ENCODE measurements at places on chromosomes 5 and 9.
A peak's percentile ranks its signal among the peaks of the same experiment; 100 is the strongest.

GRCh38 chr5:7325975-7326913, 69.7 kb upstream of the ADCY2 start:
- no peak for DNase-seq

- DNase-seq, result no peak
Measured at GRCh38 chr9:109297899-109298298, 23.0 kb downstream of the EPB41L4B start.

DNA sequence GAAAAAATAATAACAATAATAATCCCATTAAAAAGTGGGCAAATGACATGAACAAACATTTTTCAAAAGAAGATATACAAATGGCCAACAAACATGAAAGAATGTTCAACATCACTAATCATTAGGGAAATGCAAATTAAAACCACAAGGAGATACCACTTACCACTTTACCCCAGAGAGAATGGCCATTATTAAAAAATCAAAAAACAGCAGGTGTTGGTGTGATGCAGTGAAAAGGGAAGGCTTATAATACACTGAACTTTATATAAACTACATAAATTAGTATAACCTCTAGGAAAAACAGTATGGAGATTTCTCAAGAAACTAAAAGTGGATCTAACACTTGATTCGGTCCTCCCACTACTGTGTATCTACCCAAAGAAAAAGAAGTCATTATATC, 81.9 kb downstream of the DROSHA start:
- DNase-seq, result no peak

DNA sequence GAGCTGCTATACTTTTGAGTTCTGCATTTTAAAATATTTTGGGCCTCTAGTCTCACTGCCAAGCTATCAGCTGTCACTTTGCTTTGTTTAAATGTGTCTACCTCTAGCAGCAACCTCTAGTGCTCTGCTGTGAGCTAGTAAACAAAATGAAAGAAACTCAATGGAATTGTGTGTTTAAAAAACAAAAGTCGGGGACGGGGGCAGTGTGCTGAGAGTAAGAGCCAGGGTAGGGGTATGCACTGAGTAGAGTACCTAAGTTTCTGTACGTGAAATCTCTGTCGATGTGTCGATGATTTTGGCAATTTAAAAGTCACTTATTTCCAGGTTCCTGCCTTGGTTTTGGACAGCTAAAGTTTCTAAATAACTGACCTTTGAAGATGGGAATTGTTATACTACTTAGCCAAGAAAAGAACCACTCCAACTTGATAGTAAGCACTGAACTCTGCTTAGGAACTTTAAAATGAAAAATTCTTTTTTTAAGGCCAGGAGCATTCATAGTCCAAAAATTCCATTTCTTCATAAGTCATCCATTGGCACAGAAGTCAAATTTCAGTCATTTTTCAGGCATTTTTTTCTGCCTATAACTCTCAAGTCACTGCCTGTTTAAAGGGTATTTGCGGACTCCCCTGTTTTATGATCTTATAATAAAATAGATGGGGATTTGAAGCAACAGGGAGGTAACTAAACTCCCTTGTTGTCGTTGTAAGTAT, 111.5 kb downstream of the SAXO1 start:
- no peak for DNase-seq

DNA sequence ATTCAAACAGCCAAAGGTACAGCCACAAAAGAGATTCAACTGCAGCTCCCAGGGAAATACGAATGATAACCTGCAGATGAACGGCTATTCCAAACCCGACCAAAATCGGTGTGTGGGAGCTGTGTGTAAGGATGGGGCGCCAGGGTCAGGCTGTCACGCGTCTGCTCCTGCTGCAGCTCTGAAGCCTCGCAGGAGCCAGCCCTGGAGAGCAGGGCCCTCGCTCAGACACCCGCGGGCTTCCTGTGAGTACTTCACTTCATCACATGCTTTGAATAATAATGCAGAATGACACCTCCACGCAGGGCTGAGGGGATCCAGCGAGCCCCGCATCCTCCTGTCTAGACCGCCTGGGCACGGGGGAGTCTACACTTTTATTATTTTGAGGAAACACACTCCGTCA, 307.5 kb upstream of the IRX2 start:
- DNase-seq, result no peak

- no peak for DNase-seq
Measured at GRCh38 chr5:116528519-116529234, 45.9 kb downstream of the SEMA6A start.

GRCh38 chr9:69104830-69105527, 69.1 kb upstream of the TJP2 start:
- no peak for DNase-seq

DNA sequence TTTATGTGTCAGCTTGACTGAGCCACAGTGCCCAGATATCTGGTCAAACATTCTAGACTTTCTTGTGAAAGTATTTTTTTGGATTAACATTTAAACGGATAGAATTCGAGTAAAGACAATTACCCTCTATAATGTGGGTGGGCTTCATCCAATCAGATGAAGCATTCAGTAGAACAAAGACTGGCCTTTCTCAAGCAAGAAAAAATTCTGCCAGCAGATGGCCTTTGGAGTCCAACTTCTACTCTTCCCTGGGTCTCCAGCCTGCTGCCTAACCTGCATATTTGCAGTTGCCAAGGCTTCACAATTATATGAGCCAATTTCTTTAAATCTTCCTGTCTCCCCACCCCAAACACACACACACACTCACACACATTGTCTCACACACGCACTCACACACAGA, 86.4 kb downstream of the MED10 start:
- DNase-seq, result no peak

DNA sequence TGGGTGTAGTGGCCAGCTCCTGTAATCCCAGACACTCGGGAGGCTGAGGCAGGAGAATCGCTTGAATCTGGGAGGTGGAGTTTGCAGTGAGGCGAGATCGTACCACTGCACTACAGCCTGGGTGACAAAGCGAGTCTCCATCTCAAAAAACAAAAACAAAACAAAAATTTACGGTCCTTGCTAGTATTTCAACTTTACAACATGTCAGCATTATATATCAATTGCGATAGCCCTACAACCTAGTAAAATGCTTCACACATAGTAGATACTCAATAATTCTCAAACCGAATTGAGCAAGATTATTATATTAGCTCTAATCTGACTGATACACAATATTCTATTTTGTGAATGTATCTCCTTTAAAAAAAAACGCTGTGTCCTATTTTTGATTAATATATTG, 1411.0 kb upstream of the WWC1 start:
- DNase-seq, result no peak

DNA sequence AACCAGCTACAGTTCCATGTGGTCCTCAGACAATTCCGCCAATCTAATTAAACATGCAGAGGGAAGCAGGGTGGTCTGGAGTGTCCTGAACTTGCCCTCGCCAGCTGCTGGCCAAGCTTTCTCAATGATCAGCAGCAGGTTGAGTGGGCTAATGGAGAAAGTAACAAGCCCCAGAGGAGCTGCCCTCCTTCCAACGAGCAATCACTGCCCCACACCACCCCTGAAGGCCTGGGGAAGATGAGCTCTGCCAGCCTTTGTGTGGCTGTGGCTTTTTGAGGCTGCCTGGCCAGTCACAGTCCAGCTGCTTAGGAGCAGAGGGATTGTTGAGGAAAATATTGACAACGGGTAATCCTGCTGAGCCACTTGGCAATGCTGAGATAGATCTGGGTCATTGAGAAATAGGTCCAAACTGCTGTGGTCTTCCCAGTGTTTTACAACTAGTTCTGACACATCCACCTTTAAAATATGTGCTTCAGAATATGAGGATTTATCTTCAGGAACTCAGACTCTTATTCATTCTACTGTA, 107.3 kb downstream of the CD180 start:
- no peak for DNase-seq

DNA sequence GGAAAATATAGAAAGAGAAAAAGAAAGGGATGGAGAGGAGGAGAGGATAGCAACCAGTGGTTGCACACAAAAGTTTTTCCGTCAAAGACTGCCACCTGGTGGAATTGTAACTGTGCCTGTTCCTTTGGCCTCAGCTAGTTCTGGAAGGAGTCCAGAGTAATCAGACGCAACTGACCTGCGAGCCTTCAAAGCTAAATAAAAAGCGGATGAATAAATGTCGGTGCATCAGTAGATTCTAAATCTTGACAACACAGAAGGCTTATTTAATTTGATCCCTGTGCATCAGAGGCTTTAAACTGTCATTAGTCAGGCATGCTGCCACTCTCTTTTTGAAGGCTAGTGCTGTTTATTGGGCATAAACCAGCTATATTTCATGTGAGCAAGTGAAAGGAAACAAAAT, 132.9 kb upstream of the ACO1 start:
- DNase-seq, result peak; percentile 11

GRCh38 chr5:127143722-127144121, 70.4 kb upstream of the C5orf63 start:
- no peak for DNase-seq

GRCh38 chr5:170393958-170394357, 4.8 kb upstream of the KCNMB1 start:
- DNase-seq, result no peak

DNA sequence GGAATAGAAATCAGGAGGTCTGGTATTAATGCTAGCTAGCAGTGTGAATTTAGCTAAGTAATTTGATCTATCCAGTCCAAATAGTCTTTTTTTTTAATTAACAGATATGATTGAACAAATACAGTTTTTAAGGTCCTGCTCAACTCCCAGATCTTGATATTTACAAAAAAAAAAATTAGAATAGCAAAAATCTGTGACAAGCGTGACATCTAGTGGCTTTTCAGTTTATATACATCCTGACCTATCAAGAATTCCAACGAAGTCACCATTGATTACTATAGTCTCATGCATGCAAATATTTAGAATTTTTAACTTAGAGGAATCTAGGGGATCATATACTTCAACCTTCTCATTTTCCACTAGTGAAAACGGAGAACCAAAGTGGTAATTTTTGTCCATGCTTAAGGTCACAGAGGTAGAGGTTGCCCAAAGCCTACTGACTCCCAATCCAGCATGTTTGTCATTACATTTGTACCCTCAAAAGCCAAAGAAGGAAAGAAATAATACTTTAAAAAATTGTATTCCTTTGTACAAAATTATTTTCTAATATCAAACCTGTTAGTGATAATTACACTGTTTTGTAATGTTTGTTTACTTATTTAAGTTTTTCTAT, 17.6 kb upstream of the TARS1 start:
- no peak for DNase-seq

DNA sequence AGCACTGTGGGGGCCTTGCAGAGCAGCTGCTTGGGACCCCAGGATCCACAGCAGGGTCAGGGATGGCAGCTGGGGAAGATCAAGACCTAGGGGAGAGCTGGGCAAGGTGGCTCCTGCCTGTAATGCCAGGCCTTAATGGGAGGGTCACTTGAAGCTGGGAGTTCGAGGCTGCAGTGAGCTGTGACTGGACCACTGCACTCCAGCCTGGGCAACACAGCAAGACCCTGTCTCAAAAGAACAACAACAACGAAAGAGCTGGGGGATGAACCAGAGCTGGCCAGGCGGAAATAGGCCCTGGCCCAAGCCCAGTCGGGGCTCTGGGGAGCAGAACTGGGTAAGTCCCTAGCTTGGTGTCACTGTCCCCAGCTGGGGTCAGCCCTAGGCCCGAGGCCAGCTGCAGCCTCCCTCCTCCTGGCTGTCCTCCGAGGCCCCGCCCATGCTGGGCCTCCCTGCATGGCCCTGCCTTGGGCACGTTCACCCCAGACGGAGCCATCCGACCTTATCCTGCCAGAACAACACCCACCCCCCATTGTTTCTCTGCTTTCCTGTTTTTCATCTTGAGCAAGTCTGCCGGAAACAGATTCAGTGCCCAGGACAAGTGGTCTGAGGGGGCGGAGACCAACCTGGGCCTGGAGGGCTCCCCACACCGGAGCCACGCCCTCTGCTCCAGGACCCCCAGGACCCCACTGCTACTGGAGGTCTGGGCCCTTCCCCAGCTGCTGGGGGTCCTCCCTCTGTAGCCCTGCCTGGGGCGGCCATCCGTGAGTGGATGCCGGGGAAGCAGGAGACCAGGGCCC, 1.9 kb downstream of the DIPK1B start:
- no peak for DNase-seq

DNA sequence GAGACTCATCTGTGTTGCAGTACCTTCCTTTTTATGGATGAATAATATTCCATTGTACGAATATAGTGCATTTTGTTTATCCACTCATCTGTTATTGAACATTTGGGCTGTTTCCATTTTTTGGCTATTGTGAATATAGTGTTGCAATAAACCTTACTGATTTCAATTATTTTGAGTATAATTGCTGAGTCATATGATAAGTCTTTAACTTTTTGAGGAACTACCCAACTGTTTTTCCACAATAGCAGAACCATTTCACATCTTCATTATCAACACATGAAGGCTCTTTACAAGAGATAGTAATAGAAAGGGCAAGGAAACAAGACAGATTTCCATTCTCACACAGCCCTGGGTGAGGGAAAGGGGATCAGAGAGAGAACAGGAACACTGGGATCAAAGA, 329.2 kb downstream of the RAB3C start:
- DNase-seq, result no peak

GRCh38 chr5:132389585-132390286, 20.2 kb downstream of the SLC22A5 start:
- DNase-seq, result no peak

DNA sequence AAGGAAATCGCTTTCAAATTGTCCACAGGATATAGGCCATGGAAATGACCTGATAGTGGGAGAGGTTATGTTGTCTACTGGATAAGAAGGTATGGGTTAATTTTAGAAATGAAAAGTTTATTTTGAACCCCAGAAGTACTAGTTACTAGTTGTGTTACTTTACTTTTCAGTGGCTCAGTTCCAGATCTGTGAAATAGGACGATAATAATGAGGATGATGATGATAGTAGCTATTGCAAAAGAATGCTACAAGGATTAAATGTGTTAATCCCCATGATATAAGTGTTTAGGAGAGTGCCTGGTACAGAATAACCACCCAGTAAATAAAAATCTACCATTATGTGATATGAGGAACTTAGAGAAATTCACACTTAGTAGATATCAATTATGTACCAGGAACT, 120.8 kb downstream of the PDE4D start:
- DNase-seq, result no peak

- DNase-seq, result no peak
Measured at GRCh38 chr5:44663991-44664710, 144.6 kb upstream of the MRPS30 start.

DNA sequence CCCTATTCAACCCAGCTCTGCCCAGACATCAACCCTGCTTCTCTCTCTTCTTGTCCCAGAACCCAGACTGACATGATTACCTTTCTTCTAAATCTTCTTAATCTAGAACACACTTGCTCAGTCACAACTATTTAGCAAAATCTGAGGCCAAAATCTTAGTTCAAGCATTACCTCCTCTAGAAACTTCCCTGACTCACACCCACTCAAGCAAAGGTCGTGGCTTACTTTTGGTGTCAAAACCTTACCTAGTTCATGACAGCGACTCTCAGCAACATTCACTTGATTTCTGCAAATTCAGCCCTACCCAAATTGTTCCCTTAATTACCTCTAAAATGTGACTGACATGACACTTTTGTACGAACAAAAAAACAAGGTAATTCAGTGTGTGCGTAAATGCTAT, 130.2 kb downstream of the TLE1 start:
- no peak for DNase-seq

GRCh38 chr5:108830705-108831276, 83.1 kb downstream of the FER start:
- DNase-seq, result no peak
